Lung (tissue), 17 donors: ENCODE measurements at places on chromosomes 7 and 10. TPM values are rescaled to one million over a fixed set of nuclear protein-coding genes. Genes with fewer than 3 reads are reported as not detected.
A peak's percentile ranks its signal among the peaks of the same experiment; 100 is the strongest.

DNA sequence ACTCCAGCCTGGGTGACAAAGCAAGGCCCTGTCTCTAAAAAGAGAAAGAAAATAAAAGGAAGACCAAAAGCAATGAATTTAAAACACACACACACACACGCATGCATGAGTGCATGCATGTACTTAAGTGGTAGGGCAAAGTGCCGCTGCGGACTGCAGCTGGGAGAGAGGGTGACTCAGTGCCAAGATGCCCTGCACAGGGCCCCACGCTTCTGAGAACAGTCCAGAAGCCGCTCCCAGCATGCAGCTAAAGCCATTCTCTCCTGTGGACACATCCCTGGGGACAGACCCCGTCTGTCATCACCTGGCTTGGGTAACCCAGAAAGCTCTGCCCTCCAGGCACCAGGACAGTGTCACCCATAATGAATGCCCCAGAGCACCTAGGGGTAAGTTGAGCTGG lies 61.0 kb upstream of the MYL10 start:
- H3K27me3 ChIP-seq: no peaks in the 10 kb centered on the region
- H3K36me3 ChIP-seq: no peaks in the 10 kb centered on the region
- no peak overlapping the region for H3K27ac ChIP-seq
- H3K4me3 ChIP-seq: no peak overlapping the region

DNA sequence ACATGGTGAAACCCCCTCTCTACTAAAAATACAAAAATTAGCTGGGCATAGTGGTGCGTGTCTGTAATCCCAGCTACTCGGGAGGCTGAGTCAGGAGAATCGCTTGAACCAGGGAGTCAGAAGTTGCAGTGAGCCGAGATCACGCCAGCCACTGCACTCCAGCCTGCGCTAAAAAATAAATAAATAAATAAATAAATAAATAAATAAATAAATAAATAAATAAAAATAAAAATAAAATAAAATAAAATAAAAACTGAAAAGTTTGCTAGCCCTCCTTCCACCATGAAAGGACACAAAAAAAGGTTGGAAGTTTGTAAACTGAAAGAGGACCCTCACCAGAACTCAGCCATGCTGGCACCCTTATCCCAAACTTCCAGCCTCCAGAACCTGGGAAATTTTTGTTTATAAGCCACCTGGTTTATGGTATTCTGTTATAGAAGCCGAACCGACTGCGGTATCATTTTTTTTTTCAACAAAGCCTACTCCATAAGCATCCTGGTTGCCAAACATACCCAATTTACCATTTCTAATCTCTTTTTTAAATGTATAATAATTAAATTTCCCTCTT lies 448.2 kb downstream of the SEMA3D start:
- H3K36me3 ChIP-seq: no peaks in the 10 kb centered on the region
- H3K27ac ChIP-seq: no peak overlapping the region
- no peaks in the 10 kb centered on the region for H3K4me1 ChIP-seq
- H3K27me3 ChIP-seq: no peaks in the 10 kb centered on the region

DNA sequence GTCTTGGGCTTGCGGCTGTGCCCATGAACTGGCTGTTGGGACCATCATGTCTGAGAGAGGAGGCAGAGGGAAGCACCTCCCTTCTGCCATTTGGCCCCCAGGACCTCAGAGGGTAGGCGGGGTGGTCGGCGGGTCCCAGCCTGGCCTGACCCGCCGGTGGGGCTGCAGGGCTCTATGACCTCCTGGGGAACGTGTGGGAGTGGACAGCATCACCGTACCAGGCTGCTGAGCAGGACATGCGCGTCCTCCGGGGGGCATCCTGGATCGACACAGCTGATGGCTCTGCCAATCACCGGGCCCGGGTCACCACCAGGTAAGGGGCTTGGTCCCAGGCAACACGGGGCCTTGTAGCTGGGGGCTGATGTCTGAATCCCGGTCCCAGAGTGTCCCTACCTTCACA lies 14.1 kb downstream of the SUMF2 start:
- H3K4me3 ChIP-seq: no peak overlapping the region
- H3K4me1 ChIP-seq: no peaks in the 10 kb centered on the region
- H3K27me3 ChIP-seq: no peaks in the 10 kb centered on the region
- H3K36me3 ChIP-seq: peaks cover 32% of the 10 kb centered on the region
- no peak for DNase-seq
- H3K27ac ChIP-seq: no peak overlapping the region

GRCh38 chr10:73576178-73576889 lies 14.8 kb downstream of the USP54 start:
- peak overlapping the region; percentile 9 for H3K4me3 ChIP-seq
- DNase-seq: peak; percentile 52
- H3K36me3 ChIP-seq: no peaks in the 10 kb centered on the region
- peak overlapping the region; percentile 84 for H3K27ac ChIP-seq
- no peaks in the 10 kb centered on the region for H3K27me3 ChIP-seq

Gene CELF2
- total RNA-seq: 91.1 TPM

Gene BMPER
- 13.8 TPM for total RNA-seq
